ENCODE measurements at places on chromosomes 3 and 15.

GRCh38 chr3:194040516-194041273, 95.3 kb upstream of the HES1 start:
- DNase-seq, result no peak

DNA sequence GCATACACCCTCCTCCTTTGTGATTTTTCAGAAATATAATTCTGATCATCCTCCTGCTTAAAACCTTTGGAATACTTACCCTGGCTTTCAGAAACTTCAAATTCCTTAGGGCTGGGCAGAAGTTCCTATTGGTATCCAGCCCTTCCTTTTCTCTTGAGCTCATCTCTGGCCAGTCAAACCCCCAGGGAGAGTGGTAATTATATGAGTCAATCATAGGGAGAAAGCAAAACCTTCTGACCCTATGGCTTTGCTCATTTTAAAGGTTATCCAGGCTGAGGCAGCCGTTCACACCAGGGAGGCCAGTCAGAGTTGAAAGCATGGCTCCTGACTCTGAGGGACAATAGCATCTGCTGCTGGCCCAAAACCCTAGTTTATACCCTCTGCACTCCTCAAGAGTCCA, 23.9 kb upstream of the CTNNB1 start:
- no peak for DNase-seq

GRCh38 chr3:57587905-57588304, 9.2 kb downstream of the ARF4 start:
- no peak for DNase-seq

- DNase-seq, result no peak
Observed at GRCh38 chr3:10848261-10848660, 32.2 kb downstream of the SLC6A11 start.

GRCh38 chr15:63900306-63900705, 66.6 kb upstream of the HERC1 start:
- DNase-seq, result no peak
